Hematopoietic multipotent progenitor cell treated with erythropoietin and hydrocortisone succinate and interleukin-3 and kit ligand, for 8 days (in vitro differentiated cells): ENCODE measurements at places on chromosomes 6 and 20.
A peak's percentile ranks its signal among the peaks of the same experiment; 100 is the strongest.

DNA sequence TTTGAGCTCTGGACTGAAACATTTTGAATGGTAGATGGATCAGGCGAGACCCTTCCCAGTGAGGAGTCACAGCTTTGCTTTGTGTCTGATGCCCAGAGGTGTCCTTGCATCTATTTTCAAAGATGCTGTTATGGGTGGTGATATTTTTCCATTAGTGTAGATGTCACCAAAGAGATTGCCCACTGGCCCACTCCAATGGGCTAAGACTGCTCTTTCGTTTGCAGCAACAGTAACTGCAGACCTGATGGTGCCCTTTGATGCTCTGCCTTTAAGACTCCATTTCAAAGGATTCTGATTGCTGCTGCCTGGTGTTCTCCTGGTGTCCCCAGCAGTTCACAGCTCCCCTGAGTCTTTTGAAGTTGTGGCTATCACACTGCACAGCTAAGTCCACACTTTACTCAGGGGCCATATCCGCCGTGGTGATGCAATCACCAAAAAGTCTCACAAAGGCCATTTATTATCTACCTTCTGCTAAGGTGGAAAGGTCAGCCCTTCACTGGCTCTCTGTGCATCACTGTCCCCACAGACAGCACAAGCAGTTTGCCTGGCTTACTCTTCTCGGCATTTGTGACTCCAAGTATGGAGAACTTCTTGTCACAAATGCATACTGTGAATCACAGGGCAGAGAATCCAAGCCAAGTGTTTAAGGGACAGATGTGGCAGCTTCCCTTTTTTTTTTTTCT is 56.4 kb downstream of the NOX3 start:
- no peak for DNase-seq

GRCh38 chr6:139824864-139825263 is 450.4 kb upstream of the CITED2 start:
- DNase-seq = no peak

DNA sequence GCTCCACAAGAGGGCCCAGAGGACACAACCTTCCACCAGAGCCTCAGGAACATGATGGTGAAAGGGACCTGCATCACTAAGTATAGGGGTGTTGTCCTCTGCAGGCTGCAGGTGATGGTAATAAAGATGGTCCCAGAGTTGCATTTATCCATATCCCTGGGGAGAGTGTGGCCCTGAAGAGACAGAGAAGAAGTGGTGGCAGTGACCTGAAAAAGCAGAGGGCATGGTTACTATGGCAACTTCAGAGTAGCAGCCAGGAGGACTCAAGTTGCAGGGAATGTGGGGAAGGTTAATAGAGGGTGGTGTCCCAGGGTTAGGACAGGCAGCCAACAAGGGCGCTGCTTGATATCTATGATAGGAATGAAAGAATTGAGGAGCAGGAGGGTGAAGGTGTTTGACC is 57.1 kb downstream of the HLA-A start:
- DNase-seq = no peak

DNA sequence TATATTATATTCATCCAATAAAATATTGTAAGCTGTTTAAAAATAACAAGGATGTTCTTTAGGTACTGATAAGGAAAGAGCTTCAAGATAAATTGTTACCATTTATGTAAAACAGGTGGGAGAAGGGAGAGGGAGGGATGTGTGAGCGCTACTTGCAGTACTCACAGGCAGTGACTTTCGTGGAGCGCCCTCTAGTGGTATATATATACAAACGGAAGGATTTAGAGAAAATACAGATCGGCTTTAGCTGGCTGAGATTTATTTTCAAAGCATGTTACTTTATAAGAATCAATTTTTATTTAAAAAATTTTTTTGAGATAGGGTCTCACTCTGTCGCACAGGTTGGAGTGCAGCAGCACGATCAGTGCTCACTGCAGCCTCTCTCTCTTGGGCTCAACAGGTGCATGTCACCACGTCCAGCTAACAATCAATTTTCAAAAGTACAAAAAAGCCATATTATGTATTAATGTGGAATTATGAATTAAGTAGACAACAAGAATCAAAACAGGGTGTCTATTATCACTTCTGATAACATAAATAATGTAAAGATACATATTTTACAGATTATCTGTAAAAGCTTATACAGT is 3.3 kb upstream of the MOG start:
- peak; percentile 74 for DNase-seq

DNA sequence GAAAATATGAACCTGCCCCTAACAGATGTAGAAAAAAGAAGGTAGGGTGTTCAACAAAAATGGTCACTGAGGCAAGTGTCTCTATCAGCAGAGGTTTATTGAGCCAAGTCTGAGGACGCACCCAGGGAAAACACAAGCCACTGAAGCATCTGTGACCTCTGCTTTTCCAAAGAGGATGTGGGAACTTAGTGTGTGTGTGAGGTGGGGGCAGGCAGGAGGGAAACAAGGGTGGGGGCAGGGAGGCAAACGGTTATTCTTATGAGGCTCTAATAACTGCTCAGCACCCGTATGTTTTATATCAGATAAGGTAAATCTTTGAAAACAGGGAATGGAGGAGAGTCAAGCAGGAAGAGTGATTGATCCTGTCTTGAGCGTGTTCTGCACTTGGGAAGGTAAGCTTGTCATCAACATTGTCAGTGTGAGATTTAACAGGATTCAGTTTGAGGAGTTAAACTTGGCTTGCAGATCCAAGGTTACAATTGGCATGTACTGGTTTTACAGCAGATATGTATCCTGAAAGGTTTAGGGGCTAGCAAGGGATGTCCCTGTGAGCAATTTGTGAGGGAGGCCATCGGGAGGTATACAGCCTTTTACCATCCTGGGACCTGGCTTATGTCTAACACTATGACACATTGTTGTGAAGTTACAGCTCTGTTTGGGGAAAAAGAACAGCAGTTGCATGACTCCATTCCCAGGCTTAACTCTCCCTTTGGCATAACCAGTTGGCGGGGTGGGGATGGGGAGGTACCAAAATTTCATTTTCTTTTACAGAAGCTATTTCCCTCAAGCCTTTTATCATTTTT is 33.7 kb downstream of the NINL start:
- no peak for DNase-seq

DNA sequence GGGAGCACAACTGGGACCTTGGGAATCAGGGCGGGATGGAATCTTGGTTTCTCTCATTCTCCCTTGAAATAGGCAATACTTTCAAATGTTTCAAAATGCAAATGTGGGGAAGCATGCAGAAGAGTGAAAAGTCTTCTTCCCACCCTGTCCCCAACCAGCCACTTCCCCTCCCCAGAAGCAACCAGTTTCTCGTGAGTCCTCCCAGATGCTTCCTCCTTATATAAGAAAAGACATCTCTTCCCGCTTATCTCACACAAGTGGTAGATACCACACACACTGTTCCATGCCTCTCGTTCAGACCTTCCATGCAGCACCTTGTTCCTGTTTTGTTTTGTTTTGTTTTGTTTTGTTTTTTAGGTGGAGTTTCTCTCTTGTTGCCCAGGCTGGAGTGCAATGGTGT is 25.1 kb downstream of the HCK start:
- no peak for DNase-seq

DNA sequence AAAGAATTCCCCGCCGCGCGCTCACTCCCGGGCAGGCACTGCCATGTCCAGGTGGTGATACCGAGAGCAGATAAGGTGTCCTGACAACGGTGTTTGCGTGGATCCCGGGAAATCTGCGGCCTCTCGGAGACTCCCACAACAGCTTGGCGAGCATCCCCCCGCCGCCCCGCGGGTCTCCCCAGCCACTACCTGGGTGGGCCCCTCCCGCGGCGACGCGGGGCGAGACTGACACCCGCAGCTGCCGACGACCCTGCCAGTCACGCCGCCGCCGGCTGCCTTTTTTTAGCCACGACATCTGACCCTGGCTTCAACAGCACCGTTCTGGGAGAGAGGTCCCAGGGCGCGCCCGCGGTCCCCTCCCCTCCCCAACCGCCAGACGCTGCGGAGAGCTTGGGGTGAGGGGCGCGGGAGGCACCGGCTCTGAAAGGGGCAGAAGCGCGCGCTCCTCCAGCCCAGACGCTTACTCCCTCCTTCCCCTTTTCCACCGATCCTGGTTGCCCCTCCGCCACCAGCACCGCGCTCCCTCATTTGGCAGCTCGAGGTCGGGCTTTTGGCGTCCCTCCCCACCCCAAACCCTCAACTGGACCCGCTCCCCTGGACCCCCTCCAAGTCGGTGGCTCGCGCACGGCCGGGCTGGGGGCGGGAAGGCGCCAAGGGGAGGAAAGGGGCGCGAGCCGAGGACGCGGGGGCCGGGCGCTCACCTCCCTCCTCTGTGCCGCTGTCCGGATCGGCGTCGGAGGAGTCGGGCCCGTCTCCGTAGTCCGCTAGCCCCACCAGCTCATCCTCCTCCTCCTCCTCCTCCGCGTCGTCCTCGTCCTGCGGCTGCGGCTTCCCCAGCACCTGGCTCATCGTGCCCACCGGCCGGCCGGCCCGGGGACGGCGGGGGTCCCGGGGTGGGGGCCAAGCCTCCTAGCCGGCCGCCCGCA is 665 bp downstream of the RRAGD start:
- peak; percentile 30 for DNase-seq

DNA sequence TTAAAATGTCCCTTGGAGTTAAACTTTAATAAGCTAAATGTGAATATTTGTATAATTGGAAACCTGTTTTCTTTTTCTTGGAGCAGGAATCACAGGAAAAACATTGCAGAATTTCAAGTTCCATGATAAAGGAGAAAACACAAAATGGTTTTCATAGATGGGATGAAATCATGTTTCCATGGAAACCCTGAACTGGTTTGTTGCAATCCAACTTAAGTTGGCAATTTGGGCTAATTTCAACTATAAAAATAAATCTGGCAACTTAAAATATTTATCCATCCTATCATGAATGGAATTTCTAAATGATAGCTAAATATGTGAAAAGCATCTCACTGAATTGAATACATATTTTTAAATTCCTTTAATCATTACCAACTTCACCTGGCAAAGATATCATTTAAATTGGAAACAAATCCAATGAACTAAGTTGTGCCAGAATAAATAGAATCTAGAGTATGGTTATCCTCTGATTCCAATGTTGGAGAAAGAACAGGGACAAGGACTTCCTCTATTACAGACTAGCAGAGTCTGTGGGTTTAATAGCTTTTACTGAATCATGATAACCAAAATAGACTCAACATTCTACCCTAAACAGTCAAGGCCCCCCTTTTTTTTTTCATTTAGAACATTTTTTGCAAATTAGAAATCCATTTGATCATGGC is 33.2 kb downstream of the COL21A1 start:
- DNase-seq = no peak

- DNase-seq = peak; percentile 59
Measured at GRCh38 chr20:51306521-51307358, 235.8 kb downstream of the NFATC2 start.

- DNase-seq = no peak
Measured at GRCh38 chr20:42739683-42740082, 450.0 kb downstream of the PTPRT start.

- DNase-seq = no peak
Measured at GRCh38 chr6:168206661-168207274, 112.8 kb downstream of the DACT2 start.

DNA sequence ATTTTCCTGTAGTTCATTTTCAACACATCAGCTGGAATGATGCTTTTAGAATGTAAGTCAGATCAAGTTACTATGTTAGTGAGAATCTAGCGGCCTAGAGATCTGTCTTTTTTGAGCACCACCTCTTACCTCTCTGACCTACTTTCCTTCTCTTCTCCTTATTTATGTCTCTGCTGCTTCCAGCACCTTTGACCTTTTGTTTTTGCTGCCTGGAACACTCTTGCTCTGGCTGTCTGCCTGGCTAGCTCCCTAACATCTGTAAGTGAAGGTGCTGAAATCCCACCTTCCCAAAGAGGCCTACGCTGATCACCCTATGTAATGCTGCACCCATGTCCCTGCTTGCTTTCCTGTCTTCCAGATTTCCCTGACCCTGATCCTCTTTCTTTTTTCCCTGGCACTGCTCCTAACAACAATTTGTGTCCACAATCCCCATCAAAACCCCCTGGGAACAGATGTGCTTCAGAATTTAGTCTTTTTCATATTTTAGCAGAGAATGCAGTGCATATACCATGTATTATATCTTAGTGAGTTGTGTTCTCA is 87.8 kb downstream of the RFPL4B start:
- DNase-seq = no peak

- DNase-seq = peak; percentile 80
Measured at GRCh38 chr6:91482498-91482897, 895.6 kb upstream of the MAP3K7 start.

- no peak for DNase-seq
Measured at GRCh38 chr6:79440598-79440997, 96.6 kb downstream of the LCA5 start.

DNA sequence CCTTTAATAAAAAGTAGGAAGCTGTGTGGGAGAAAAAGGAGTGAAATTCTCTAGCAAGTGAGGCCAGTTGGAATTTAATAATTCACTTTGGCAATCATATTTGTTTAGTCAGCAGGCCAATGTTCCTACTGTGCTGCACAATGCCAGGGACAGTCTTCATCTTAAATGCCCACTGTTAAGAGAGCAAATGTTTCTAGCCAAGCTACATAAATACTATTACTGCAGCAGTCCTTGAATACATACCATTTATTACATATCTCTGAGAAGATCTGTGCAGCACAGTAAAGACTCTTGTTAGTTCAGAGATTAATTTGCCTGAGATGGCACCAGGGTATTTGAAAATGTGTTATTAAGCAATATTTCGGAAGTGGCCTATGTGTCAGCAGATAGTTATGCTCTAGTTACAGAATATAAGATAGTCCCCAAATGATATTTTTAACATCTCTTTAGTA is 105.4 kb downstream of the OGFRL1 start:
- no peak for DNase-seq

- no peak for DNase-seq
Measured at GRCh38 chr6:109740787-109741186, 49.7 kb downstream of the FIG4 start.

GRCh38 chr6:112539355-112539754 is 192.2 kb downstream of the RFPL4B start:
- DNase-seq = no peak

GRCh38 chr6:132465530-132466485 is 47.1 kb downstream of the STX7 start:
- no peak for DNase-seq

- no peak for DNase-seq
Measured at GRCh38 chr6:40359808-40360207, 227.4 kb downstream of the LRFN2 start.

DNA sequence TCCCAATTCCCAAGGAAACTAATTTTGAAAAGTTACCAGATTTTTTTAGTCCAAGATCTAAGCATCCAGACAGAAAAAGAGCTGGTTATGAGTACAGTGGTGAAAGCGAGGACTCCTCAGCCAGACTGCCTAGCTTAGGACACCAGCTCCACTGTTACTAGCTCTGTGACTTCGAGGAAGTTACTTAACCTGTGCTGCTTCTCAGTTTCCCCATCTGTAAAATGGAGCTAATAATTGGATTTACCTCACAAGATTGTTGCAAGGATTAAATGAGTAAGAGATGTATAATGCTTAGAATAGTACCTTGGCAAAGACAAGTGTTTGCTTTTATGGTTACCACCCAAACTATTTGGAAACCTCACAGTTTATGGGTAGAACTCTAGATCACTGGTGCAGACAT is 1.1 kb downstream of the NT5DC1 start:
- DNase-seq = no peak

GRCh38 chr6:40326714-40327421 is 260.3 kb downstream of the LRFN2 start:
- no peak for DNase-seq
